Mammary epithelial cell (primary cell): ENCODE measurements at places on chromosomes 2 and 18.

- no peak for DNase-seq
Measured at GRCh38 chr2:234211797-234212196, 161.3 kb downstream of the SPP2 start.

GRCh38 chr2:235601960-235602704 lies 108.3 kb downstream of the AGAP1 start:
- DNase-seq, result no peak

DNA sequence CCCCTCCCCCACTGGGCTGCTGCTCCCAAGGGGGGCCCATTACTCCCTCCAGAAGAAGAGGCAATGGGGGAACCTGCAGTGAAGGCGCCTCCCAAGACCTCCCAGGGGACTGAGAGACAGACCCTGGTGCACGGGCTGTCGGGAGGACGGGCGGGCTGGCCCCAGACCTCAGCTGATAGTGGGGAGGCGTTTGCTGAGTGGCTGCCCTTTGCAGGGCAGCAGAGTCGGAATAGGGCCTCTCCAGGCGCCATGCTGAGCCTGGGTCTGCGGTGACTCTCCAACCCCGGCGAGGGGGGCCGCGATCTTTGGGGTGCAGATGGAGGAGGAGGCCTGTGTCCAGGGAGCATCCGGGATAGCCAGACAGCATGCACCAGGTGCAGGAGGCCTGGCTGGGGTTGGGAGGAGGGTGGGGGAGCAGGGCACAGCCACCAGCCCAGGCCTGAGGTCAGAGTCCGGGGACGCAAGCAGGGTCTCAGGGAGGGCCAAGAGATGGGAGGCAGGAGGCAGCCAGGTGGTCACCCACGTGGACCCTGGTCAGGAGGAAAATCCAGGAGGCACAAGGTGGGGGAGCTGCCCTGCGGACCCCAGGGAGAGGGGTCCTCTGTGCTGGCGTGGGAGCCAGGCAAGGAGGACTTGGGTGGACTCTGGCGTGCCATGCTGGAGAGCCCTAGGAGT lies 11.0 kb downstream of the CROCC2 start:
- DNase-seq, result no peak

DNA sequence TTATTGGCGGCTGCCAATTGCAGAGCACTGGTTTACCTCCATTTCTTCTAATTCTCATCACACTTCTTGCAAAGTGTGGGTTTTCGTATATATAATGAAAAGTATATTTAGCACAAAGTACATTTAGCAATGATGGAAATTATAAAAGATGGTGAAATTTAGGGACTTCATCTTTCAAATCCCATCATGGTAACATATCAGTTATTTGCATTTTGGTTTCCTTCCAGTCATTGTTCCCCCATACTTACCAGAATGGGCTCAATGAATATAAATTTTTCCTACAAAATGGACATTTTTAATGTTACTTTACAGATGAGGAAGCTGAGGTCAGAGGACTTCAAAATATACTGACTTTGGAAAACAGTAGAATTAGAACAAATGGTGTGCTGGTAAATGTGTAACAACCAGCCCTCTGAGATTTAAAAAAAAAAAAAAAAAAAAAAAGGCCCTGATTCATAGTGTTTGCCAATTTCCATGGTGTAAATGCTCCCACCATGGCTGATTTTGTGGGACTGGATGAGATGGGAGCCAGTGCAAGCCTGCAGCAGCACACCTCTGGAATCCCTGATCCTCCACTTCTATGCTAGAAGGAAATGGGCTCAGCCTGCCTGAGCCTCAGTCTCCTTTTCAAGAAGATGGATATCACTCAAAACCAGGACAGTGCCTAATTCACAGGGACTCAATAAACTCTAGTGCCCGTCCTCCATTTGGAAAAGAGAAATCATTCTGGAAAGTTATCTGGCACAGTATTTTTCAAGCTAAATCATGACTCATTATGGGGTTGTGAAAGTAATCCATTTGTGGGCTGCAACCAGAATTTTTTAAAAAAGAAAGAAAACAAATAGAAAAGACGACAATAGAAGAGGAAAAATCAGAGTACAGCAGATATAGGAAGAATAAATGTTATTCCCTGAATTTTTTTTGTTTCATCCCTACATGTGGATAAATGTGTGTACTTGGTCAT lies 34.0 kb downstream of the LBH start:
- DNase-seq, result peak; percentile 22
